ENCODE measurements at places on chromosomes 2 and 18.

DNA sequence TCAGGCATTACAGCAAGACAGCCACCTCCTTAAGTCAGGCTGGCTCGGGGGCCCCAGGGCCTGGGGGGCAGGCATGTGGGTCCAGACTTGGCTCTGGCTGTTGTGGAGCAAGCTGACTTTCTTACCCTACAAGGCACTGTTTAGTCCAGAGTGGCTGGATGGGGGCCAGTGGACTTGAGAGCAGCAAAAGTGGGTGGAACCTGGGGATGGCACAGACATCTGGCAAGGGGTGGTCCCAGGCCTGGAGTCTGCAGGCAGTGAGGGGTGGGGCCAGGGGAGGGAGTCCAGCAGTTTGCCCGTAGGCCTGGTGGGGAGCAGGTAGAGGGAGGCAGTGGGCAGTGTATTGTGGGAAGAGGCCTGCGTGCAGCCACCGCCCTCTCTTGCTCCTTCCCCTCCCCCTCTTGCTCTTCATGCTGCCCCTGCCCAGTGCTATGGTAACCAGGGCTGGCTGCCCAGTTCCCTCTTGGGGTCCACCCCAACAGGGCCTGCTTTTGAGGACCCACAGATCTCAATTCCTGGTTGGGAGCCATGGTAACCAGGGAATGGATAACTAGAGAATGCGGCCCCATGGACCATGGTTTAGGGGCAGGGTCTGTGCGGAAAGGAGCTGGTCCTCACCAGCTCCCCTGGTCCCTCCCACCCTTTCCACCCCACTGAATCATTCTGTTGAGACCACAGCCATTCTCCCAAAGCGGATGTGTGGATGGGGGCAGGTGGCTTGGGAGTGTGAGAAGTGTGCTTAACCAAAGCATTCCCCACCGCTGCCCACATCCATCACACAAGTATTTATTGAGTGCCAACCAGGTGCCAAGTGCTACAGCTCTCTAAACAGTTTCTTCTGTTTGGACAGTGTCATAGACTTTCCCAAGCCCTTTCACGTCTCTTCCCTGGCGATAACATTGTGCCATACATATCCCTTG is 19.3 kb downstream of the SPEG start:
- DNase-seq = no peak

GRCh38 chr2:84492571-84492970 is 23.7 kb upstream of the DNAH6 start:
- DNase-seq = no peak

- no peak for DNase-seq
Observed at GRCh38 chr2:45046786-45047185, 37.5 kb upstream of the SIX2 start.

- no peak for DNase-seq
Observed at GRCh38 chr2:231795525-231796327, 9.5 kb downstream of the COPS7B start.

- DNase-seq = no peak
Observed at GRCh38 chr2:187372213-187372612, 75.8 kb downstream of the CALCRL start.

DNA sequence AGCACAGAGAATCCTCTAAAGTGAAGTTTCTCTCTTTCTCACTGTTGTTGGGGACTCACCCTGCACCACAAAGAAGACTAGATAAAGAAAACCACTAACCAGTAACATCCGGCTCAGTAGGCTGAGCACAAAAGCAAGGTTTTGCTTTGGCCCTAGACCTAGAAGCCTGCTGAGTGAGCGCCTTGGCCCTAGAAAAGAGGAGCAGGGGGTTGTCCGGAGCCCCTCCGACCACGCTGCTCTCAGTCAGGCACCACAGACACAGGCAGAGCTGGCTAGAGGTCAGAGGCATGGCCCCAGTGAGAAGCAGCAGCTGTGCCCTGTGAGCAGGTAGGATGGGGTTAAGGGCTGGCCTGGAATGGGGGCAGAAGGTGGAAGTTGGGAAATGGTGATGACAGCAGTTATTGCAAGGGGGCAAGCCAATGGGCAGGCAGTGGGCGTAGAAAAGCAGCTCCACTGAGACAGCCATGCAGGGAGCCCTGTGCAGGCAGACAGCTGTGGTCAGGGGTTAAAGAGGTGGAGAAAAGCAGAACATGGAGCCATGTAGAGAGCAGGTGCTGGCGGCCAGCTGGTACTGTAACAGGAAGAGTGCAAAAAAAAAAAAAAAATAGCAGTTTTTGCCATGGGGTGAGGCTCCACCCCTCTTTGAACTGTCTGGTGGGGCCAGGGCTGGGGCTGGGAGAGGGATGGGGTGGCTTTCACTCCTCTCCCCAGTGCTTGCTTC is 36.9 kb upstream of the SLC14A1 start:
- peak; percentile 33 for DNase-seq

- no peak for DNase-seq
Observed at GRCh38 chr2:163062524-163062923, 224.0 kb upstream of the KCNH7 start.

GRCh38 chr2:4139316-4139715 is 435.9 kb downstream of the DCDC2C start:
- no peak for DNase-seq

DNA sequence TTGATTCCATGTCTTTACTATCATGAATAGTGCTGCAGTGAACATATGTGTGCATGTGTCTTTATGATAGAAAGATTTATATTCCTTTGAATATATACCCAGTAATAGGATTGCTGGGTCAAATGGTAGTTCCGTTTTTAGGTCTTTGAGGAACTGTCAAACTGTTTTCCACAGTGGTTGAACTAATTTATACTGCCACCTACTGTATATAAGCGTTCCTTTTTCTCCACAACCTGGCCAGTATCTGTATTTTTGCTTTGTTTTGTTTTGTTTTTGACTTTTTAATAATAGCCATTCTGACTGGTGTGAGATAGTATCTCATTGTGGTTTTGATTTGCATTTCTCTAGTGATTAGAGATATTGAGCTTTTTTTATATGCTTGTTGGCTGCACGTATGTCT is 641.6 kb downstream of the SUCLG1 start:
- no peak for DNase-seq

DNA sequence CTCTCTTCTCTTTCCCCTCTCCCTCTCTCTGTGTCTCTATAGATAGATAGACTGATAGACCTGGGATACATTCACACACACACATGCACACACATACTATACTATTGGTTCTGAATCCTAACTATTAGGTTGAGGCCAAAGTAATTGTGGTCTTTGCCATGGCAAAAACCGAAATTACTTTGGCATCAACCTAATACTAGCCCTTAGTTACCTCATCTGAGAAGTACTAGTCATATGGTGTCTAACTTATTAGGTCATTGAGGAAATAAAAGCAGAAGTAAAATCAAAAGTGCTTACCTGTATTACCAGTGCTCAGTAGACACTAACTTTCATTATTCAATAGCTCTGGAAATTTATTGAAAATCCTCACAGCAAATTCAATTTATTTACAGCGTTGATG is 451.5 kb downstream of the EPHA4 start:
- DNase-seq = no peak

DNA sequence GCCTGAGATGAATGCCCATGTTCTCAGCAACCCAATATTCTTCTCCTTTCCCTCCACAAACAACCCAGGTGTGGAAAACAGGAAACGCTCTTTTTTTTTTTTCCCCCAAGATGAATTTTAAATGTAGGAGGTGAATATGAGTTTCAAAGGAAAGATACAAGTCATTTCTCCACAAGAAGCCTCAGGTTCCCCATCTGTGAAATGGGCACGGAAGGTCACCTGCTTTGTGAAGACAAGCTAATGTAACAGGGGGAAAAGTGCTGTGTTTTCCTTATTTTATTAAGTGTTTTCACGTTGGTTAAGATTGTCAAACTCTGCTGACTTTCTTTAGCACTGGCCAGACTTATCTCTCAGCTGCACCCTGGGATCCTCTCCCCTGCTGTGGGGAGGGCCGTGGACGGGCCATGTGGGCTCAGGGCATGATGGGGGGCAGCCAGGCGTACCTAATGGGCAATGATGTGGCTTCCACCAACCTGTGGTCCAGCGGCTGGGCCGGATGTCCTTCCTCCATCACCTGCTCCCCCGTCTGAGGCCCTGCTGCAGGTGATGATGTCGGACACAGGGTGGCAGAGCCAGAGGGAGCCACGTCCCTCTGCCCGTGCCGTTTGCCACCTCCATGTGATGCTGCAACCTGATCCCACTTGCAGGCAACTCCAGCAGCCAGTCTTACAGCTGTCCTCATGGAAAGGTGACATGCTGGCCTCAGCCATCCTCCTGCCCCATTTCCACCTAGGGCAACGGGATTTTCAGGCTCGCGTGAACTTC is 130.0 kb upstream of the PXDN start:
- DNase-seq = no peak

DNA sequence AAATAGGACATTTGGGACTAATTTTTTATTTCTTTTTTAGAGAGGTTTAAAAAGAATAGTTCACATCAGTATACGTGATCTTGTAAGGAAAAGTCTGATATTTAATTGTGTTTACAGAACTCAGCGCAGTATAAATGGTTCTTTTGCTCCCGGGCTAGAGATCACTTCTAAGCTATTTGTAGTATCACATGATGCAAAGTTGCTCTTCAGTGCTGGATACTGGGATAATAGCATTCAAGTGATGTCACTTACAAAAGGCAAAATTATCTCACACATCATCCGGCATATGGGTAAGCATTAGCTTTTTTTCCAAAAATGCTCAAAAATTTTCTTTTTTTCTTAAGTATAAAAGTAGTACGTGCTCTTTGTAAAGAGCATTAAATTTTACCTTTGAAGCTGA is 37.4 kb upstream of the CYP20A1 start:
- DNase-seq = no peak

DNA sequence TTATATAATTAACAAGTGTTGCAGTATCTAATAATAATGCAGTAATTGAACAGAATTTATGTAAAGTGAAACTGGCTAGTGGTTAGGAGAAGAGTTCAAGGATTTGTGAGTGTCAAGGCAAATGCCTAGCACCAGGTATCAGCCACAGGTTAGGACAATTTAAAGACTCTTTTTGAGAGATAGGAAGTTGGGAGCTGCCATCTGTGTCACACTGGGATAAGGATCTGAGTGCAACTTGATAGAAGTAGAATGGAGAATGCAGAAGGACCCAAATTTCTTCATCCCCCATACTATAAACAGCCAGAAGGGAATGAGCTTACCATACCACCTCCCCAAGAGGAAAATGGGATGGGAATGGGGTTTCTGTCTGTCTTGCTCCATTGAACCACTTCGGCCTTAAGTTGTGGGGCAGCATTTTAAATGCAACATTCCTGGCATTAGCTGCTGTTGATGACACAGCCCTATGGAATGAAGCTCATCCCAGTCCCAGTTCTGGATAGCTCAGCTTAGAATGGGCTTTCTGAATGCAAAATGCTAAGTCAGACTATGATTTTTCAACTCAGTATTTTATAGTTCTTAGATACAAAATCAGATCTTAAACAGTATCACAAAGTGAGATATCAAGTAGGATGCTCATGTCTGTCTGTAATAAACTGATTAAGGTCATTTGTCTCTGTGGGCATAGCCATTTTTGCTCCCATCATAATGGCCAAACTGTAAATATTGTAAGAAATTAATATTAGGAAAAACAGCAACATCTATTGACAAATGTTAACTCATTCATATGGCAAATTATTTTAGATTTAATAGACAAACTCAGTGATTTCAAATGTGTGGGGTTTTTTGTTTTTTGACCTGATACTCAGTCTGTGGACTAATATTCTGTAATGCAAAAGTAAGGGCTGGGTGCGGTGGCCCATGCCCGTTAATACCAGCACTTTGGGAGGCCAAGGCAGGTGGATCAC is 44.0 kb downstream of the GPR155 start:
- DNase-seq = no peak

- no peak for DNase-seq
Observed at GRCh38 chr2:215728504-215729065, 284.8 kb downstream of the MREG start.

DNA sequence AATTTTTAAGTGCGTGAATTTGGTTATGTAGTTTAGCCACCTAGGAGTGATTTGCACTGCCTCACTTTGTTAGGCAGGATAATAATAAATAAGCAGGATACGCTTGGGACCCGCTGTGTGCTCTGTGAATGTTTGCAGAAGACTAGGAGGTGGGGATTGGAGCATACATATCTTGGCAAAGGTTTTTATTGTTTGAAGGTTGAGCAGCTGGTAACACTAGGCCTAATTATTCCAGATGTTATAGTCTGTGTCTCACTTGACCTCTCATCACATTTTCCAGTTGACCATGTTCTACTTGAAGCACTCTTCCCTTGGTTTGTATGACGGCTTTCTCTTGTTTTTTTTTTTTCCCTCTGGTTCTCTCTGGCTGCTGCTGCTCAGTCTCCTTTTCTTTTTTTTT is 42.7 kb downstream of the FHOD3 start:
- DNase-seq = peak; percentile 57

GRCh38 chr2:140256080-140256479 is 1475.9 kb upstream of the NXPH2 start:
- DNase-seq = no peak

DNA sequence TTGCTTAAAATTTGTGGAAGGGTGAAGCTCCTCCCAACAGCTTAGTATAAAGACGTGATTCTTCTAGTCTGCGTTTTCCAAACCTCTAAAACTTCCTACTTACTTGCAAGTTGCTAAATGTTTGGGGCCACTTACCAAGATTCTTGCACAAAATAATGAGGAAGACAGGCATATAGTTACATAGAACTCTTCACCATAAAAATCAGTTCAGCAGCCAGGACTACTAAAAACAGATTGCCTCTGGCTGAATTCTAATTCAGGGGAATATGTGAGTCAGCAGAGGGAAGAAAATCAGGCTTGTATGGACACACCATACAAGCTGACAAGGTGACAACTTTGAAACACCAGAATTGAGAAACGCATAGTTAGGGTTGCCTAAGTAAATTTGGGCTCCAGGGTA is 2.8 kb upstream of the PEX13 start:
- DNase-seq = no peak

DNA sequence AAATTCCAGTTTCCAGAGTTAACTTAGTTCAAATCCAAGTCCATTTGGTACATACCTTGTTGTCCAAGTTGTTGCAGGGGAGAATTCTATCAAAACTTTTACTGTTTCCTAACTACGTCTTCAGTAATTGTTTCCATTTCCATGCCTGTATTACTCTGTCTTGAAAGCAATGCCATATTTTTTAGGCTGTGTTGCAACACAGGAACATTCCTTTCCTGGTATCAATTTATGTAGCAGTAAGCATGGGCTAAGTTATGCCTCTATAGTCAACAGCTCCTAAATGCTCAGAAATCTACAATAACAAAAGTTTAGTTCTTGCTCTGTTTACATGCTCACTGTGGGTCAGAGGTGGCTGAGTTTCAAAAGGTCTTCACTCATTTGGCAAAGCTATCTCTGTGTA is 1943.8 kb upstream of the PIK3C3 start:
- no peak for DNase-seq
